ENCODE measurements at places on chromosomes 1 and 21.
A peak's percentile ranks its signal among the peaks of the same experiment; 100 is the strongest.

DNA sequence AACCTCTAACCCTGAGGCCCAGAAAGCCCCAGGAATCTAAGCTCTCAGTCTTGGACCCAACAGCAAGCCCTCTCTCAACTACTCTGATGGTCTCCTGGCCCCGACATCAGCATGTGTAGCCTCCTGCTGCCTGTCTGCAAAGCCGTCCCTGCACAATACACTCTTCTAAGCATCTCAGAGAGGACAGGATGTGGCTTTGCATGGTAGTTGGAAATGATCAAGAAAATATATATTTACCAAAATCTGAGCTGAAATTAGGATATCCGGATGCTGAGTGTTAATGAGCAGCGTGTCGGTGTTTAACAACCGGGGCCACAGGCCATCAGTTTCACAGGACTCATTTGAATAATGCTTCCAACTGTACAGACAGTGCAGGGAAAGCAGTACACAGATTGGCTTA lies 59.1 kb upstream of the SIM2 start:
- DNase-seq, result no peak

- no peak for DNase-seq
Measured at GRCh38 chr1:158916085-158916484, 15.3 kb upstream of the PYHIN1 start.

- DNase-seq, result no peak
Measured at GRCh38 chr1:234148816-234149215, 224.4 kb upstream of the COA6 start.

- DNase-seq, result no peak
Measured at GRCh38 chr1:118481126-118481525, 296.1 kb upstream of the SPAG17 start.

DNA sequence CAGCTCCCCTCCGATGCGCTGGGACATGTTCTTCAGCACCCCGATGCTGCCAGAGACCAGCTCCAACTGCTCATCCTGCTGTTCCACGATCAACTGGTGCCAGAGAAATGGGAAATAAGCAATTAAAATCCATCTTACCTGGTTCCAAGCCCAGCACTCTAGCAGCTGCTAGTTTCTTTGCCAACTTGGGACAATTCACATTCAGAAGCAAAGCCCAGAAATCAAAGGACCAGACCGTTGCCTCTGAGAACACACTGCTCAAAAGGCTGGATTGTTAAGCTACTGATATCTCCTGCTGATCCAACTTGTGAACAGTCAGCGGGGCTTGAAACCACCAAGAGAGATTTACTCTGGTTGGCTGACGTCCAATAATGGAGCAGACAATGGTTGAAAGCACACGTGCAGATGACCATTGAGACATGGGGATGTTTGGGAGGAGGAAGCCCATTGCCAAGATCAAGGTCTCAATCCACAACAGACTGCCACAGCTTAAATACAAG lies 34.4 kb downstream of the STX6 start:
- DNase-seq, result no peak

DNA sequence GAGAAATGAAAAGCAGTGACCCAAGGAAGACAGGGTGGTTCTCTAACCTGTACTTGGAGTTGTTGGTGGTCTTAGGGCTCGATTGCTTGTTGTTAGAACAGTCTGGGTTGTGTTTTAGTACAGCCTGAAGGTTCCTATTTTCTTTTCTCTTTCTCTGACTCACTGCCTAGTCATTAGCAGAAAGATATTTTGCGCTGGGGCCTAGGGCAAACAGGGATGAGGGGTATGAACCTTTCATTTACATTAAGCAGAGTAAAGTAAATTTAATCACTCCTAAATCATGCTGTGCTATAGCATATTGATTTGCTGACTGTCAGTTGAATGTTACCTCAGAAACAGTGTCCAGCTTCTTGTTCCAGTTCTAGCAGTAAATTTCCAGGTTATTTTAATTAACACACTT lies 197.2 kb downstream of the RWDD3 start:
- no peak for DNase-seq

- DNase-seq, result no peak
Measured at GRCh38 chr1:196271212-196271947, 336.9 kb downstream of the KCNT2 start.

GRCh38 chr1:192265516-192266173 lies 51.1 kb upstream of the RGS21 start:
- no peak for DNase-seq

- no peak for DNase-seq
Measured at GRCh38 chr21:19018529-19018928, 614.9 kb upstream of the TMPRSS15 start.

DNA sequence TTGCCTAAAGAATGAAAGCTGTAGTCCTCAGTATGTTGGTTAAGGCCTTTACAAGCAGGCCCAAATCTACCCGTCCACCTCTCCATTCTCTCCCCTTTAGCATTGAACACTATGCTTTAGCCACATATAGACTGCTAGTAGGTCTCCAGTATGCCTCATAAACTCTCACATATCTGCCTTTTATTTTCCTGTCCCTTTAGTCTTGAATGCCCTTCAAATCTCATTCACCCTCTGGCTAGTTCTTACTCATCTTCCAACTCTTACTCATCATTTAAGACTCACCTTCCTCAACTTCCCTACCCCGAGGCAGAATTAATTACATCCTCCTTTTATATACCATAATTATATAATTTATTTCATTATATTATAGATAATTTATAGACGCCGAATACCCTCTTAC lies 78.7 kb upstream of the TSPAN2 start:
- no peak for DNase-seq

DNA sequence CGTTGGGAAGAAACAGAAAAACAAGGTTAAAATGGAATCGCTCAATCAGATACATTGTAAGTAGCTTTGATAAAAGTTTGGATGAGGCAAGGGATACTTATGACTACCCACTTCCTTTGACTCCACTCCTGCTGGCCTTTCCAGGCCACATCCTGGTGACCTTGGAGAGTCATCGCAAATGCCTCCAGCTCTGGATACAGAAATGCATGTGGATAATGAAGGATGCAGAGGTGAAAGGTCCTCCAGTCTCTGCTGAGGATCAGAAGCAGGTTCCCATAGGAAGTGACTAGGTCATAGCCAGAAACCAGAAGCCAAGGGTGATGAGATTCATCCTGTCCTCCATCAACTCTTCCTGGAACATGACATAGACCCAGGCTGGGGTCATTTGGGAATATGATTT lies 6.2 kb upstream of the CAMK1G start:
- DNase-seq, result no peak

- no peak for DNase-seq
Measured at GRCh38 chr21:37783016-37783415, 133.2 kb downstream of the KCNJ6 start.

- DNase-seq, result peak; percentile 86
Measured at GRCh38 chr1:40668769-40669525, 3.5 kb upstream of the RIMS3 start.

DNA sequence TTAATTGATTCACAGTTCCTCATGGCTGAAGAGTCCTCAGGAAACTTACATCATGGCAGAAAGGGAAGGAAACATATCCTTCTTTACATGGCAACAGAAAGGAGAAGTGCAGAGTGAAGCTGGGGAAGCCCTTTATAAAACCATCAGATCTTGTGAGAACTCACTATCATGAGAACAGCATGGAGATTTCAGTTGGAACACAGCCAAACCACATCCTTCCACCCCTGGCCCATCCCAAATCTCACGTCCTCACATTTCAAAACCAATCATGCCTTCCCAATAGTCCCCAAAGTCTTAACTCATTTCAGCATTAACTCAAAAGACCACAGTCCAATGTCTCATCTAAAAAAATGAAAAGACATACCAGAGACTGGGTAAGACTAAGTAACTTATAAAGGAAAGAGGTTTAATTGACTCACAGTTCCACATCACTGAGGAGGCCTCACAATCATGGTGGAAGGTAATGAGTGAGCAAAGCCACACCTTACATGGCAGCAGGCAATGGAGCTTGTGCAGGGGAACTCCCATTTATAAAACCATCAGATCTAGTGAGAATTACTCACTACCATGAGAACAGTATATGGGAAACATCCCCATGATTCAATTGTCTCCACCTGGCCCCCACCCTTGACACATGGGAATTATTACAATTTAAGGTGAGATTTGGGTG lies 105.2 kb downstream of the MRPL39 start:
- peak; percentile 34 for DNase-seq

- DNase-seq, result no peak
Measured at GRCh38 chr1:76827066-76827465, 40.2 kb upstream of the ST6GALNAC5 start.

- DNase-seq, result no peak
Measured at GRCh38 chr1:169608226-169608625, 21.7 kb downstream of the SELP start.

DNA sequence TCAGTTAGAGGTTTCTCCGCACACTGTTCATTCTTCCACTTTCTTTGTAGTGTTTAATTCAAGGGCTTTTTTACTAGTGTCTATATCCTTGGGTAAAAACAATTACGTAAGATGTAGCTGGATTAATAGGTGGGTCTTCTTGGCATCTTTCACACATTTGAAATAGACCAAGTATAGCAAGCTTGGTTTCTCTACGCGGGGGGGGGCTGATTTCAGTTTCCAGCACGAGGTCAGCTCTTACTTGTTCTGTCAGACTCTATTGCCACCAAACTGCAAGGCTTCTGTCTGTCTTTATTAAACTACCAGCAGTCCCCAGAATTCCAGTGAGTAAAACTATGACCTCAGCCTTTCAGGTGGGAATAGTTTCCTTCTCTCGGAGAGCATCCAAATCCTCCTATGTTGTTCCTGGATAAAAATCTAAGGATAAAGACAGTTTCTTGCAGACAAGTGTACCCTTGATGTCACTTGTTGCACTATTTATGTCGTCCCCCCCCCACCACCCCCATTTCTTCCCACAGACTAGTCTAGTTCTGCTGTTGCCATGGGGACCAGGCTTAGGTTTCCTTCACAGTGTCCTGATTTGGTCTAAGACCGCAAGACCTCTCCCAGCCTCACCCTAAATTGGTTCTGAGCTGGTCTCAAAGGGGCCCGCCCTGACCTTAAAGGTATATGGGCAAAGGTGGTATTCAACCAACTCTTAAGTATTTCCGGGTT lies 17.0 kb downstream of the SPATA46 start:
- no peak for DNase-seq

GRCh38 chr21:28444111-28444510 lies 548.6 kb downstream of the LTN1 start:
- no peak for DNase-seq

GRCh38 chr1:101128211-101128727 lies 102.7 kb upstream of the DPH5 start:
- DNase-seq, result peak; percentile 65

- no peak for DNase-seq
Measured at GRCh38 chr21:16821588-16821987, 691.3 kb upstream of the CXADR start.
